ENCODE measurements at places on chromosomes 7 and 10.

DNA sequence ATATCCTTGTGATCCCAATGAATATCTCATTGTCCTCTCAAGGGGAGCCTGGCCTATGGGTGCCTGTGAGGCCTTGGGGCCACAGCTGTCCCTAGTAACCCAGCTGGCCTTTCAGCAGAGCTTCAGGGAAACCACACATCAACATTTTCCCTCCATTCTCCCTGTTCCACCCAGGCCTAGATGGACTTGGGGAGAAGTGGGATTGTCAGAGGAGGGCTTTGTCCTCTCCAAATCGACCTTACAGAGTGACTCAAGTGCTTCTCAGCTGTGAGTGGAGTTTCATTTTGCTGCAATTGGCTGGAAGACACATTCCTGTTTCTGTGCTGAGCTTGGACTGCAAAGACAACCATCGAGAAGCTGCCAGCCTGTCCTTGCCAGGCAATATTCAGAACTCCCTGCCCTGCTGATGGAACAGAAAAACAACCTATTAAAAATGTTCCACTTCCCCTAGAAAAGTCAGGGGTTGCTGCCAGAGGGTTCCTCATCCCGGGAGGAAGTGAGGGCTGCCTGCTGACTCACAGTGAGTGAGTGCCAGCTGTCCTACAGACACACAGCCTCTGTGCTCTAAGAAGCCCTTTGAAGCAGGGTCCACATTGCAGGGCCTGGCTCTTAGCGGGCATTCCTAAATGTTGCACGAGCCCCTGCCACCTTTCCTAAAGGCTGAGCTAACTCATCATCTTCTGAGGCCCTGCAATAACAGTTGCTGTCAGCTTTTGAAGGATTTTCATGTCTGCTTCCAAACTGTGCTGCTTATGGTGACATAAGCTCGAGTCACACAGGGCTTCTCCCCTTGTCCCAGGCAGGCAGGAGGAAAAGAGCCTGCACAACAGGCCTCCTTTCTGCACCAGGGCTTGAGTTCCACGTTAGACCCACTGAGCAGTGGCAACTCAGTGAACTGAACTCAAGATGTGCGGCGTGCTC lies 20.5 kb downstream of the STRA8 start:
- DNase-seq = peak; percentile 92

- no peak for DNase-seq
Measured at GRCh38 chr10:27701938-27702537, 43.6 kb downstream of the MKX start.

DNA sequence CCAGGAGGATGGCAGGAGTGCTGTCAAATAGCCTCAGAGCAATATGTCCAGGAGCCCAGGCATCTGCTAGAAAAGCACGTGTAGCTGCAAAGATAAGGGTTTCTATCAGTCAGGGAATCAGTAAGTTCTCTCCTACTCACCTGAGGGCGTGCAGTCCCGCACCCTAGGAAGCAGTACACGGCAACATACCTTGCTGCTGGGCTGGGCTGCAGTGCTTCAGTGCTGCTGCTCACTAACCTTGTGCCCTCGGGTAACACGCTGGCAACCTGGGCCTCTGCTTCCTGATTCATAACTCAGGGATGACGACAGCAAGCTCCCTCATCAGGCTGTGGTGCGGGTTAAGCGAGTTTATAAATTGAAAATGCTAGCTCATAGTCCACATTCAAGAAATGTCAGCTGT lies 29.5 kb upstream of the CCNY start:
- DNase-seq = no peak

GRCh38 chr7:7399707-7400106 lies 136.0 kb downstream of the COL28A1 start:
- DNase-seq = no peak

DNA sequence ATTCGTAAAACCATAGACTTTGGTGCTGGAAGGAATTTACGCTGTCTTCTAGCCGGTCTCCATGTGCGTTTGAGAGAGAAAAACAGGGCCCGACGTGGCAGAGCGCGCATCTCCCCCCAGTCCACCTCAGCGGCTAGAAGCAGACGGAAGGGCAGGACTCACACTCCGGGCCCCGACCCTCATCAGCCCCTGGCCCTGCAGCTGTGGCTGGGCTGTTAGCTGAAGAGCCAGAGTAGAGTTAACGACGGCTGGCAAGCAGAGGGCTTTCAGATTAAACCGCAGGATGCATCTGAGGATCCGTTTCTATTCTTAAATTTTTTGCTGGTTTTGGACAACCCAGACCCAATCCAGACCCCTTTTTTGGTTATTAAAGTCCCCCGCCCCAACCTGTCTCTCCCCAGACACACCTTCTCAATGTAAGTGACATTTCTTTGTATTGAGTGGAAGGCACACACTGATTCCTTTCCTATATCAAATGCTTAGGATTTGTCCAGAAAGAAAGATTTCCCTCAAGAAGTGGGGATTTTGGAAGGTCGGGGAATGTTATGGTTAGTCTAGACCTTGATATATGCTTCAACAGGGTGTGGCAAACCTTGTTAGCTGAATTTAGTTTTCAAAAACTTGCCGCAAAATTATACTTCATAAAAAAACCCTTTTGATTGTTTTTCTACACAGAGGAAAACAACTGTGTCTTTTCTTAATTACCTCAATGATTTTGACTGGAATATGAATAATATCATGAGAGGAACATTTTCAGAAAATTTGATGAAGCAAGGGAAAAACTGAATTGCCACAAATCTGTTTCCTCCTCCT lies 1.7 kb upstream of the TBX20 start:
- DNase-seq = no peak

- no peak for DNase-seq
Measured at GRCh38 chr7:103499976-103500375, 54.0 kb upstream of the SLC26A5 start.

GRCh38 chr10:35564341-35564968 lies 40.7 kb upstream of the GJD4 start:
- DNase-seq = peak; percentile 67

- no peak for DNase-seq
Measured at GRCh38 chr10:116124777-116125176, 148.2 kb downstream of the GFRA1 start.

DNA sequence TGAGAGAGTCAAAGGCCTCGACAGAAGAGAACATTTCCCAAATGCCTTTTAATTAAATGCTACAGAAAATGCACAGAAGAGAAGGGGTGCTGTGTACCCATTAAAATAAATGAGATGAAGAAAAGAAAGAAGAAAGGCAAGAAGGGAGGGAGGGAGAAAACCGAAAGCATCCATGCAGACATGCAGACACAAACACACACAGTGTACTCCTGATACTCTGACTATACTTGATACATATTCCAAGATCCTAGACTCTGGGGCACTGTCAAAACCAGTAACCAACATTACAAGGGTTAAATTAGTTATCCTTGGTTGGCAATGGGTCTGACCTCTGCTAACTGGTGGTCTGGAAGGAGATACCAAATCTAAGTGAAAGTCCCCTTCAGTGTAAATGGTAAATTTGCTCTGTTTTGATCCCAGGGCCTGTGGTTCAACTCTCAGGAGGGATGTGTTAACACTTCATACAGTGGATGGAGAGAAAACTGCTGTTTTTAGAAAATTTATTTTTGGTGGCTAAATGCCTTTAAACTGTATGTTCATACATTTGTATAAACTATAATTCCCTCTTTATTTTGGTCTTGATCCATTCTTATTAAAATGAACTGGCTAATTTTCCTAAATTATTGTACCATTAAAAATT lies 241.3 kb downstream of the GLI3 start:
- DNase-seq = no peak

GRCh38 chr10:69107699-69108098 lies 16.3 kb upstream of the VPS26A start:
- no peak for DNase-seq
